ENCODE measurements at places on chromosomes 3 and 15.

GRCh38 chr3:11826628-11827265, 19.9 kb downstream of the TAMM41 start:
- no peak for DNase-seq

GRCh38 chr3:187132666-187133065, 6.6 kb downstream of the RPL39L start:
- DNase-seq = no peak

GRCh38 chr15:66494262-66494661, 3.3 kb downstream of the SNAPC5 start:
- DNase-seq = no peak

DNA sequence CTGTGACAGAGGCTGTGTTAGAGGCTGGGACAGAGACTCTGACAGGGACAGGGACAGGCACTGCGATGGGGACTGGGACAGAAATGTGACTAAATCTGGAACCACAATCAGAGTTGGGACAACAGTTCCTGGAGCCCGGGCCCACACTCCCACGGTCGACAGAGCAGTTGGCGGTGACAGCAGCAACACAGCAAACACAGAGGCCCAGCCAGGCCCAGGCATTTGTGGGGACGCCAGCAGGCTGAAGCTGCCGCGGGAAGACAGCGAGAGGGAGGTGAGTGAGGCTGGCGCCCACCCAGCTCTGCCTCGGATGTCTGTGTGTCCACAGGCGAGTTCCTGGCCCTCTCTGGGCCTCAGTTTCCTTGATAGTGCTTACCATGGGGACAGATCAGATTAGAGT, 9.3 kb upstream of the HCN4 start:
- DNase-seq = no peak

DNA sequence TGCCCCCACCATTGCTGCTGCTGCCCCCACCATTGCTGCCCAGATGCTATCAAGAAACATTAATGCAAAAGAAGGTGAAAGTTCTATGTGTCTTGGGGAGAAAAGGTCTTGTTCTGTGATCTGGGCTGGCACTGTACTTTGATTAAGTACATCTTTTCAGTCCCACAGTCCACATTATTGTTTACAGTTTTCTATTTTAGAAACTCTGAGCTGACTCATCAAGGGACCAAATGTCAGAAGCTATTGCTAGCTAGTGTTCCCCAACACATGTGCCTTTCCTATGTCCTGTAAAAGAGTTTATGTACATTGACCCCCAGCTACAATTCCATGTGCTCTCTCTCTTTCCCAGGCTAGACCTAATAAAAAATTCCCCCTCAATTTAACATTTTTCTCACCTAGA, 264.7 kb upstream of the NECTIN3 start:
- no peak for DNase-seq

DNA sequence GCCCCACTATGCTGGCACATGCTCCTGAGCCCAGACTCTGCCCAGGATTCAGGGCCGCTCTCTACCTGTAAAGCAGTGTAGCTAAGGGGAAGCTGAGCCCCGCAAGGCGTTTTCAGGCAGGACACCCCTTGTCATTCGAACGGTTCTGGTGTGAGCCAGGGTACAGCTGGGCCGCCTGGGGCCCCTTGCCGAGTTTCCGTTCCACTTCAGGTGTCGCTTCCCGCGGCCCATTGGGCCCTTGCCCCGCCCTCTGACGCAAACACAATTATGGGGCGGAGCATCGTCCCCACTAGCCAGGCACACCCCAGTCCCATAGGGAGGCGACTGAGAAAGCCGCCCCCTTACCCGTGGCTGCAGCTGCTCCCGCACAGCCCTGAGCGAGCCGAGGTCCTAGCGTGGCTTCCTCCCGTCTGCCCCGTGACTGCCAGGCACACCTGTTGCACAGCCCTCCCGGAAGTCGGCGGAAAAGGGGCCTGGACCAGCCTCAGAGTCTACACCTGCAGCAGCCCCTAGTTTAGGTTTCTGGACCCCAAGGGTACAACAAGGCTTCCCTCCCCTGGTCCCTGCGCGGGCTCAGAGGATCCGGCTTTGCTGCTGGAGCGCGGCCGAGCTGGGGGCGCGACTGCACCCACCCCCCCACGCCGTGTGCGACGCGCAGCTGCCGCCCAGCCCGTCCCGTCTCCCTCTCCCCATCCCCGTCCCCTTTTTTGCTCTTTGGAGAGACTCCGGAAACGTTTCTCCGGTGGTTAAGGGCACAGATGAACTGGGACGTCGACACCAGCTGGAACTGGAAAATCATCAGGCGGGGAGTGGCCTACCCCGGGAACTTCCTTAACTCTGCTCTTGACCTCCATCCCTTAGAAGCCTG, at the start of gene PLSCR2:
Gene PLSCR2, minus strand, starts transcription at position 412 of the 868 bp plus-strand sequence. CDS start 9,657 bp downstream, outside the sequence.
- DNase-seq = peak; percentile 42

DNA sequence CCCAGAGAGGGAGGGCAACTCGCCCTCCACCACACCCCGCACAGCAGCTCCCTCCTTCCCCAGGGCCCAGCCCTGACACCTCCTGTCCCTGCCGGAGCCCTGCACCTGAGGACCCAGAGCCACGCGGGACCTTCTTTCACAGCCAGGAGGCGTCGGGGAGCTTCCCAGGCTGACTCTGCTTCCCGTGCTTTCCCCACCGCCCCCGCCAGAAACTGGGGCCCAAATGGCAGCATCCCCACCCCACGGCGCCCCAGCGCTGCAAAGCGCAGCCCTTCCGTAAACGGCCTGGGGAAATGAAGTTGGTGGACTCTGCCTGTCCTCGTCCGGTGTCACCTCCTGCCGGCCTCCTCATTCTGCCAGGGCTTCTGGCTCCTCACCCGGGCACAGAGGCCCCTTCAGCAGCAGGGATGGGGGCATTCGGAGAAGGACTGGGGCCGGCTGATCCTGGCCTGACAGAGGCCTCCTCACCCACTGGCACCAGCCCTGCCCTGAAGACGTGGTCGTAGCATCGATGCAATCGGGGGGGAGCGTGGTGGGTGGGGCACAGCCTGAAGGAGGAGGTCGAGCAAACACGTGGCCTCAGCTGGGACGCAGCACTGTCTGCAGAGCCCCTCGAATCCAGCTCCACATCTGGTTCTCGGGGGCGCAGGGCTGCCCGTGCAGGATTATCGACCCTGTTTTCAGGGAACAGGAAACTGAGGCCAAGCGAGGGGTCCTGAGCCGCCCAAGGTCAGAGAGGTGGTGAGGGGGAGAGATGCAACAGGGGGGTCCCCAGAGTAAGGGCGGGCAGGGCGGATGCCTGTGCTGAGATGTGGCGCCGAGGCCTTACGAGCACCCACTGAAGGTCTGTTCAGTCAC, 235.4 kb downstream of the XXYLT1 start:
- DNase-seq = no peak

- DNase-seq = peak; percentile 4
Measured at GRCh38 chr3:12796171-12797123, at the start of gene CAND2. Gene CAND2, plus strand, starts transcription at chr3:12796680. Its CDS starts 41 bp downstream, at chr3:12796721.

GRCh38 chr3:18672561-18672960, 247.4 kb upstream of the SATB1 start:
- no peak for DNase-seq

GRCh38 chr3:46282041-46282440, 39.8 kb downstream of the CCR3 start:
- no peak for DNase-seq

GRCh38 chr15:31867536-31868442, 162.5 kb upstream of the CHRNA7 start:
- peak; percentile 23 for DNase-seq

DNA sequence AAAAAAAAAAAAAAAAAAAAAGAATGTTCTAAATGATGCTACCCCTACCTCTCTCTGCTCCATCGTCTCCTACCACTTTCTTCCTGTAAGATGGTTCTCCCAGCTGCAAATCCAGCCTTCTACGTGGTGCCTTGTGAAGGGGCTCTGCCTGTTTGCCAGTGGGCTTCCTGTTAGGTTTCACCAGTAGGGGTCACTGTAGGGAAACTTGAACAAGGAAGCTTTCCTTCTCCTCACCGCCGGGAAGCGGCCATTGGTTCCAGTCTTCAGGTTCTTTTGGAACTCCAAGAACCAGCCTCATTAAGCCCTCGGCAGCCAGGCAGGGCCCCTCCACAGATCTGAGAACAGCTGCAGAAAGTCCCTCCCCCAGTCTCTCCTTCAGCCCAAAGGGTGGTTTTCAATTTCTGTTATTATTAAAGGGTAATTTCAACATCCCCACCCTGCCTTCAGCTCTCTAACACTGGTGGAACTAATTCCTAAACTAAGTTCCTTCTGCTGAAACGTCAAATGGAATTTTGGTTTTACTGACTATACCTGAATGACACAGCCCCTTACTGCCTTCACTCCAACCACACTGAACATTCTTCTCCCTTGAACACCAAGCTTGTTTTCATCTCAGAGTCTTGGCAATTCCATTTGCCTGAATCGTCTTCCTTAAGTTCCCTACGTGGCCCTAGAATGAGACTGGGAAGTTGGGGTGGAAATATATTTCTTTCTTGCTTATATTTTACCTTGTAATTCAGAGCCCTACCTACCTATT, 13.5 kb downstream of the MCCC1 start:
- no peak for DNase-seq

DNA sequence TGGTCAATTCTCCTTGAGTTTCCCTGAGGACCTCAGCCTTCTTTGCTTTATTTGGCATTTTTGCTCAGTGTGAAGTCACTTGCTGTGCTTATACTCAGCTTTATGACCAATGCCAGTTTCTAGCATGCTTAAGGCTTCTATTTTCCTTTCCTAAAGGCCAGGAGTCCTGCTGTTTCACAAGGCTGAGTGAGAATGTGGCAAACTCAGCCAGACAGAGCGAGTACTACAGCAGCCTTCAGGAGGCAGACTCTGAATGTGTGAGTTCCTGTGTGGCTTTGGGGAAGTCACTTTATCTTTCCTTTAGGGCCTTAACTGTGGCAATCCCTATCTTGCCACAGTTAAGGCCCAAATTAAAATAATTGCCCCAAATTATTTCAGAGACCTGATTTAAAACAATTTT, 213.2 kb upstream of the MRPL3 start:
- no peak for DNase-seq

- DNase-seq = no peak
Measured at GRCh38 chr15:43845421-43845820, 18.6 kb downstream of the WDR76 start.

GRCh38 chr15:35751413-35752133, 205.6 kb upstream of the DPH6 start:
- DNase-seq = peak; percentile 2

DNA sequence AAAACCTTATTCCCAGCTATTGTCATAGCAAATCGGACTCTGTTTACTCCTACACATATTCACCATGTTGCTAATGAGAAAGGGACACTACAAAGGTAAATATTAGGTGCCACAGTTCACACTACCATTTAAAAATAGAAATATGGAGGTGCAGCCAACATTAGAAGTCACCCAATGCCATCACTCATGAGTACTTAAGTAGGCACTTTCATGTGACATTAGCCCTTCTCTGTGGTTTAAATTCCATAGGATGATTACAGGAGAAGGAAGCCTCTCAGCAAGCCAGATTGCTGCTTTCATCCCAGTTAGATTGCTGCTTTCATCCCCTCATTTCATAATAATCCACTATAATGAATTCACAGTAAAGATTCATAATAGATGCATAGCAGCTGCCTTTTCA, 376.8 kb upstream of the ALCAM start:
- no peak for DNase-seq

DNA sequence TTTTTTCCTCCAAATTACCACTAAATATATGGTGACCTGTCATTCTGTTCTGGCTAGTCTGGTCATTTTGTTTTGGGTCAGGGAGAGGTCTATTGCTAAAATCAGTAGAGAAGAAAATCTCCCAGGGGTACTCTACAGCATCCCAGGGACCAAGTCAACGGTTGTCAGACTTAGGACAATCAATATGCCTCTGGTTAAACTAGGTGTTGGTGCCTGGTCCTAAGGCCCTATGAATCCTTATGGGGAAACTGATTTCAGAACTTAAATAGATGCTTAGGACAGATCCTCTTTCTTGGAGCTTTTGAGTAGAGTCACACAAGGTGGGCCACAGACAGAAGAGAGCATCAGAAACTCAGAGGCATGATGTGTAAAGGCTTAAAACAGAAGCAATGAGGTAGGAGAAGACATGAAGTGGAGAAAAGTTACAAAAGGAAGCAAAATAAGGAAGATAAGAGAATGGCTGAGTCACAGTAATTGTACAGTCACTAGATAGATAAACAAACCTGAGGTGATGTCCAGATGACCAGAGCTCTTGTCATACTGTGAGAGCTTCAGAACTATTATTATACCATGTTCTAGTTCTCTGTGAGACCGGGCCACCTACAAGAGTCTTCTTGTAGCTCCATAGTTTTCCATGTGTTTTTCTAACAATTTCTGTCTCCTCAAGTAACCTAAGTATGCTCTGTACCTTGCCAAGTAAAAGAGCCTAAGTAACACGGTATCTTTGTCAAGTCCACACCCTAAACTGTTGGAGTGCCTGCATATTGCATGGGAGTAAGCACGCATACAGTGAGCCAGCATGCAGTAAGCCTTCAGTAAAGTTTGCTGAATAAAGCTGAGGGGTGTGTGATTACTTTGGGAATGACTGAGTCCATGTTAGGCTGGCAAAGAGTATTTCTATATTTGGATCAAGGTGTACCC, 44.6 kb upstream of the LEKR1 start:
- DNase-seq = no peak

DNA sequence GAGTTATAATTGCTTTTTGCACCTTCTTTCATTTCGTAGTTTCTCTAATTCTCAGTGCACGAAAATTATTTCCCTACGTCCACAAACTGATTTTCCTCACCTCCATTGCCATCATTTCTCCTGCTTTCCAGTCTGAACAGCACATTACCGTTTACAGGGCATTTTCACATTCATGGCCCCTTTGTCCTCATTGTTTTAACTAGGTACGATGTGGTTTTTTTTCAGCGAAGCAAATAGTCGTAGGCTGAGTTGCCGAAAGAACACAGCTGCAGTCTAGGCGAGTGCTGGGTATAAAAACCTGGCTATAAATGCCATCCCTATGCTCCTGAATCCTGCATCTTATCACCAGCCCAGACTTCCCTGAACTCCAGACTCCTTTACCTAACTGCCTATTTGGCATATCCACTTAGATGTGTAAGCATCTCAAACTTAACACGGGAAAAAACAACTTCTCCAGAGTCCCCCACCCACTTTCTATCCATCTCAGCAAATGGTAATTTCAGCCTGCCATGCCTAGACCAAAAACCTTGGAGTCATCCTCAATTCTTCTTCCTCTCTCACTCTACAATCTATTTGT, 691 bp upstream of the FSIP1 start:
- DNase-seq = no peak

- no peak for DNase-seq
Measured at GRCh38 chr3:157204431-157204830, 44.5 kb upstream of the CCNL1 start.

GRCh38 chr15:81813215-81813614, 232.6 kb downstream of the MEX3B start:
- DNase-seq = no peak

DNA sequence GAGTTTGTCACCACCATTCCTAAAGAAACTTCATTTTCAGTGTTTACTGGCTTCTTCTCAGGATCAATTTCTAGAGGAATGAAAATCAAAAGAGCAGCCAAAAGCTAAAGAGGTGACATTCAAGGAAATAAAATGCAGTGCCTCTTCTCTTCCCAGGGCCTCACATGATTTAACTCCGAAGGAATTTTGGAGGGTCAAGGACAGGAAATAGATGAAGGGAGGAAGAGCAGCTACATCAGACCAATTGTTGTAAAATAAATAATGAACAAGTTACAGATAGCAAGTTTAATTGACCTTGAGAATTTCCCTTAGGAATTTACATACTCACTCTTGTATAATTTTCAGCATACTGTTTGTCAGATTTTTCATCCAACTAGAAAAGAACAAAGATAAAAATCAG, 78.1 kb downstream of the LRRFIP2 start:
- DNase-seq = no peak

- DNase-seq = no peak
Measured at GRCh38 chr3:47617086-47618010, 38.7 kb upstream of the CSPG5 start.

Data from activated CD4-positive, alpha-beta T cell treated with anti-CD3 and anti-CD28 coated beads, Interleukin-2, amount 50 U/mL, for 24 hours (primary cell).